NCI-H187 treated with DMSO at 0.1 percent for 48 hours (cell line): ENCODE measurements at places on chromosomes 13 and 19.

DNA sequence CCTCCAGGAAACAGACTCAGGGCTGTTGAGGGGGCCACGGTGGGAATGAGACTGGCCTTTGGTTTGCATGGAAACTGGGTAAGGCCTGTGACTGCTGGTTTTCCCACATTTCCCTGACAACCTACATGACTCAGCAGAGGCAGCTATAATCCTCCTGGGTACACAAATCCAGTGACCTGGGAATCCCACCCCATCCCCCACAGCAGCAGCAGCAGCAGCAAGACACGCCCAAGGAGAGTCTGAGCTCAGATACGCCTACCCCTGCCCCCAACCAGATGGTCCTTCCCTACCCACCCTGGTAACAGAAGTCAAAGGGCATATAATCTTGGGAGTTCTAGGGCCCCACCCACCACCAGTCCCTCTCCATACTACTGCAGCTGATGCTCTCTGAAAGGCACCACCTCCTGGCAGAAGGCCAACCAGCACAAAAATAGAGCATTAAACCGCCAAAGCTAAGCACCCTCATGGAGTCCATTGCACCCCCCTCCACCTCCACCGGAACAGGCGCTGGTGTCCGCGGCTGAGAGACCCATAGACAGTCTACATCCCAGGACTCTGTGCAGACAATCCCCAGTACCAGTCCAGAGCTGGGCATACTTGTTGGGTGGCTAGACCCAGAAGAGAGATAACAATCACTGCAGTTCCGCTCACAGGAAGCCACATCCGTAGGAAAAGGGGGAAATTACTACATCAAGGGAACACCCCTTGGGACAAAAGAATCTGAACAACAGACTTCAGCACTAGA, 237.2 kb upstream of the SPRY2 start:
- DNase-seq, result no peak

GRCh38 chr19:6065685-6066374, 44.5 kb downstream of the RFX2 start:
- peak; percentile 12 for DNase-seq

DNA sequence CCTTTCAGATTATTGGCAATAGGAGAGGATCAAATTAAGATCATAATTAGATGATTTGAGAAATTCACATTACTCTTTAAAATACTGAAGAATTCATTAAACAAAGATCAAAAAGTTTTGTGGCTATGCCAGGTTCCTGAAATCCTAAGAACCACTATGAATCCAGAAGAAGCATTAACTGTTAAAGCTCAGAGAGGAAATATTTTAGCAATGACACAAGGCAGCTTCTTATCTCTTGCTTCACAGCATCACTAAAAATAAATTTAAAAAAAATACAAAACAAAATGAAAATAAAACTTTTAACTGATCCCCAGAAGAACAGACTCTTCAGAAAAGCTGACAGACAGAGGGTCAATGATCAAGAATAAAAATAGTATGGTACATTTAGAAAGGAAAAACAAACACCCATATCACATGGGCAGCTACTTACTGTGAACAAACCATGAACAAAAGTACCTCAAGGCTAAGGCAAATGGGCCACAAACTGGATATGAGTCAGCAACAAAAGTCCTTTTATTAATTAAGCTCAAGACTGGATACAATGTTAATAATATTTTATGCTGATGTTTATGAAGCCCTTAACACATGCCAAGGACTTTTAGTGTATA, 19.6 kb downstream of the RNF6 start:
- DNase-seq, result no peak

- DNase-seq, result no peak
These were observed 74.2 kb upstream of the RFC3 start for GRCh38 chr13:33743438-33744368.

GRCh38 chr13:84823528-84823927, 941.3 kb upstream of the SLITRK1 start:
- no peak for DNase-seq

DNA sequence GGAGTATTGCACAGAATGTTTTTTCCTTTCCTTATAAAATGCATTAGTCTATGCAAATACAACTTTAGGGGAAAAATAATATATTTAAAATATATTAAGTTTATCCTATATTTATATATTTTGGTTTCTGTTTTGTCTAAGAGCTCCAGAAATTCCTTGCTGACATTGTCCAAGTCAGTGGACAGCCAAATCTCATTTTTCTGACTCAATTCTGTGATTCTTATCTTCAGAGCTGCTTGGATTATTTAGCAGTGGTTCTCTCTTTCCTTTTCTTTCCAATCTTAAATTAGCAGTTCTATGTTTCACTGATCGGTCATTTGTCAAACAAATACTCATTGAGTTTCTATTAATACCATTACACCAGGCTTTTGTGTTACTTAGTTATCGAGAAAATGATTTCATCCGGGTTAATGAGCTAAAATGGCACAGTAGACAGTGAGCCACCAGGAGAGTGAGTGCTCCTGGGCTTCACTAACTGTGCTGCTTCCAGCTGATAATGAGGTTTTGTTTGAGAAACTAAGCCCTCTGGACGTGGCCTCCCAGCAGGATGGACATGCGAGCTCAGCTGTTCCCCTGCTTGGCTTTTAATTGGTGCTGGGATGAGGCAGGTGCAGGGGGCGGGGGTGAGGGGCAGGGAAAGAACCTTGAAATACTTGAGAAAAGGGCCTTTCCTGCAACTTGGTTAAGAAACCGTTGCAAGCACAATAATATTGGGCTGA, 44.0 kb downstream of the ATP11A start:
- DNase-seq, result no peak

- DNase-seq, result no peak
These were observed 2.3 kb upstream of the CD320 start for GRCh38 chr19:8310342-8311055.
